ENCODE measurements at places on chromosomes 13 and 19. TPM values are rescaled to one million over a fixed set of nuclear protein-coding genes. Genes with fewer than 3 reads are reported as not detected.

The TEX26 gene
- total RNA-seq = not detected

The SPC24 gene
- 37.4 TPM for total RNA-seq

The TBXA2R gene
- total RNA-seq = 1.2 TPM

The NCAN gene
- not detected for total RNA-seq

The PLPP2 gene
- 20.0 TPM for total RNA-seq

The POGLUT2 gene
- total RNA-seq = 21.2 TPM

The CEACAM20 gene
- total RNA-seq = not detected

The ZNF468 gene
- 24.3 TPM for total RNA-seq

The RDH8 gene
- not detected for total RNA-seq

The ASF1B gene
- total RNA-seq = 6.2 TPM

The CPAMD8 gene
- 0.18 TPM for total RNA-seq

The NFKBIB gene
- 10.9 TPM for total RNA-seq

The COX6B2 gene
- not detected for total RNA-seq

The VSTM1 gene
- not detected for total RNA-seq

The FRY gene
- 27.3 TPM for total RNA-seq

The CCDC61 gene
- 7.2 TPM for total RNA-seq

The APC2 gene
- 0.09 TPM for total RNA-seq

The SIGLEC11 gene
- total RNA-seq = 0.09 TPM
